ENCODE measurements at places on chromosomes 7 and 10. TPM values are rescaled to one million over a fixed set of nuclear protein-coding genes. Genes with fewer than 3 reads are reported as not detected.

Gene AGAP5
- total RNA-seq, result 6.0 TPM

Gene TMEM130
- not detected for total RNA-seq

Gene OPN1SW
- total RNA-seq, result not detected

Gene CDH23
- total RNA-seq, result not detected

Gene WDR86
- not detected for total RNA-seq

Gene GCK
- 0.14 TPM for total RNA-seq

Gene GOLGA7B
- total RNA-seq, result not detected

Gene AKR1C4
- not detected for total RNA-seq

Gene NIPSNAP2
- total RNA-seq, result 66.0 TPM

Gene HOXA11
- total RNA-seq, result not detected

Gene EN2
- total RNA-seq, result not detected

Gene HPSE2
- not detected for total RNA-seq

Gene DPP6
- not detected for total RNA-seq

Gene ABCB4
- total RNA-seq, result not detected

Gene KIAA1549
- 3.5 TPM for total RNA-seq

Gene ANKRD7
- 0.65 TPM for total RNA-seq

Gene INTS1
- total RNA-seq, result 55.2 TPM

Gene ADAM22
- 0.79 TPM for total RNA-seq

Gene TMEM184A
- total RNA-seq, result not detected

Gene FXYD4
- not detected for total RNA-seq

Gene GPR22
- under 0.01 TPM for total RNA-seq

Gene TFEC
- total RNA-seq, result 29.1 TPM

Gene HOXA4
- total RNA-seq, result 1.9 TPM

Gene SDK1
- 0.50 TPM for total RNA-seq

Gene CDHR3
- 4.7 TPM for total RNA-seq

Gene TIMM23
- total RNA-seq, result 112 TPM

Gene KCNH2
- total RNA-seq, result 0.07 TPM

Gene AGR2
- total RNA-seq, result not detected

Gene BMPER
- total RNA-seq, result 0.50 TPM

Gene PLXNA4
- 36.0 TPM for total RNA-seq

Gene AS3MT
- 1.8 TPM for total RNA-seq

Gene COA1
- 69.3 TPM for total RNA-seq

All from thoracic aorta endothelial cell (primary cell).